Left lung (tissue), 14 donors: ENCODE measurements at places on chromosomes 11 and 22. TPM values are rescaled to one million over a fixed set of nuclear protein-coding genes. Genes with fewer than 3 reads are reported as not detected.

Gene CCDC73
- not detected for total RNA-seq

DNA sequence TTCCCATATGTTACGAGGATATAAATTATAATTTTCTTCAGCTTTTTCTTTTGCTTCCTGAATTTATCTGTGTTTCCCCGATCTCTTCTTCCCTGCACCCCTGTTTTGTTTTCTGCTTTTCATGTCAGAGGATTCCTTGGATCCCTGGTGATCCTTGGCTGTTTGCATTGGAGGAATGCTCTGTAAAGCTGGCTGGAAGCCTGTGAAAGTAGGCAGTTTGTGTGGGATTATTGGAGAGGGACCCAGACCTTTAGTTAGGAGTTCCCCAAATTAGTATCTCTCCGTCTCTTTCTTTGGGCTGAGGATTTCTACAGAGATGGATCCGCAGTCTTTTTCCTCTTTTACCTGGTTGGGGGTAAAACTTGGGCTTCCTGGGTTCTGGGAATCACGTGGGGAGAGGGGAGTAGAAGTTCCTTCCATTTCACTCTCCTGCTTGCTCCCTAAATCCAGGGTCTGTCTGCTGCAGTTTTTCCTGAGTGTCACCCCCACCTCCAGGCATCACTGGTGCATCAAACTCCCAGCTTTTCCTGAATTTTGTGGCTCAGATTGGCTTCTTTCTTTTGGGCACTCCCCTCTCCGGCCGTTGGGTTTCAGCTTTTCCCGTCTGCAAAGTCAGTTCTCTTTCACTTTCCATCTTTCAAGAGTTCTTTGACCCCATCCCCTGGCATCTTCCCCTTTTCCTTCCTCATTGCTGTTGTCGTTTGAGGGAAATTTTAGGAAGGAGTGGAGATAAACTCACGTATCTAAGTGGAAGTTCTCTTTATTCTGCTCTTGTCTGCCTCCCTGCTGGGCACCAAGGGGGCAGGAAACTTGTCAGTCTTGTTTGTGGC is 79.1 kb upstream of the ALX4 start:
- H3K4me3 ChIP-seq: no peak overlapping the region
- H3K27me3 ChIP-seq: peaks cover 15% of the 10 kb centered on the region
- H3K4me1 ChIP-seq: no peaks in the 10 kb centered on the region
- no peak overlapping the region for H3K27ac ChIP-seq
- DNase-seq: no peak

Gene GLB1L2
- 10.3 TPM for total RNA-seq

GRCh38 chr22:26671317-26672059 is 14.1 kb downstream of the MIAT start:
- H3K27ac ChIP-seq: peak overlapping the region; percentile 94
- H3K36me3 ChIP-seq: no peaks in the 10 kb centered on the region
- H3K4me3 ChIP-seq: no peak overlapping the region
- no peaks in the 10 kb centered on the region for H3K27me3 ChIP-seq

- no peaks in the 10 kb centered on the region for H3K27me3 ChIP-seq
- no peak for DNase-seq
- H3K27ac ChIP-seq: no peak overlapping the region
- H3K4me1 ChIP-seq: peaks cover 4% of the 10 kb centered on the region
Observed at GRCh38 chr11:74826901-74827300, 78.3 kb downstream of the RNF169 start.

DNA sequence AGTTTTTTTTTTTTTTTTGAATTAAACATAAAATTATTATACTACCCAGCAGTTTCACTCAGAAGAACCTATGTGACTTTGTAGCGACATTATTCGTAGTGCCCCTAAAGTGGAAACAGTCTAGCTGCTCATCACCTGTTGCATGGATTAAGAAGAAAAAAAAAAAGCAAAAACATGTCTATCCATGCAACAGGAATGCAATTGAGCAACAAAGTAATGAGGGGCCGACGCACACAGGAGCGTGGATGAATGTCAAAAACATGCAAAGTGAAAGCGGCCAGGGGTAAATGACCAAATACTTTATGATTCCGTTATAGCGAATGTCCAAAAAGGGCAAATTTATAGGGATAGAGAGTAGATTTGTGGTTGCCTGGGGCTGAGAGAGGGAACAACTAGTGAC is 16.3 kb downstream of the MYO18B start:
- H3K4me3 ChIP-seq: no peak overlapping the region
- no peak overlapping the region for H3K27ac ChIP-seq
- peaks cover 5% of the 10 kb centered on the region for H3K27me3 ChIP-seq
- DNase-seq: no peak
- peaks cover 9% of the 10 kb centered on the region for H3K4me1 ChIP-seq

DNA sequence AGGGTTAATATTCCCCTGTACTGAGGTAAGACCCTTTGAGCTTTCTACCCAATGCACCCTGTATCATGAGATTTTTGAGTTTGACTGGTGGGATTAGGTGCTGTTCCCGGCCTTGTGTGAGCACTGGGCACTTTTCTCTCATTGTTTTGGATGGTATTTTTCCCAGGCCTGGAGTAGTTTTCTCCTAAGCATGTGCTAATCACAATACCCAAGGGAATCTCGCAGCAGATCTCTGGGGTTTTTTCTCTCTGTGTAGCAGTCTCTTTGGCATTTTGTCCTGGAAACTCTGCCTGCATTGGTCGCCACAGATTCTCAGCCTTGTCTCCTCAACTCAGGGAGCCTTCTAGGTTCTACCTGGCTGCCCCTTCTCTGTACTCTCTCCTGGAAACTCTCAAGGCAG is 19.9 kb downstream of the IGHMBP2 start:
- no peaks in the 10 kb centered on the region for H3K27me3 ChIP-seq
- no peak overlapping the region for H3K4me3 ChIP-seq
- no peak for DNase-seq
- H3K4me1 ChIP-seq: peaks cover 18% of the 10 kb centered on the region
- no peaks in the 10 kb centered on the region for H3K36me3 ChIP-seq
- no peak overlapping the region for H3K27ac ChIP-seq

- H3K4me3 ChIP-seq: no peak overlapping the region
- H3K27ac ChIP-seq: no peak overlapping the region
- no peaks in the 10 kb centered on the region for H3K4me1 ChIP-seq
- no peak for DNase-seq
- H3K27me3 ChIP-seq: no peaks in the 10 kb centered on the region
Observed at GRCh38 chr22:44491269-44492035, 6.6 kb downstream of the RTL6 start.

DNA sequence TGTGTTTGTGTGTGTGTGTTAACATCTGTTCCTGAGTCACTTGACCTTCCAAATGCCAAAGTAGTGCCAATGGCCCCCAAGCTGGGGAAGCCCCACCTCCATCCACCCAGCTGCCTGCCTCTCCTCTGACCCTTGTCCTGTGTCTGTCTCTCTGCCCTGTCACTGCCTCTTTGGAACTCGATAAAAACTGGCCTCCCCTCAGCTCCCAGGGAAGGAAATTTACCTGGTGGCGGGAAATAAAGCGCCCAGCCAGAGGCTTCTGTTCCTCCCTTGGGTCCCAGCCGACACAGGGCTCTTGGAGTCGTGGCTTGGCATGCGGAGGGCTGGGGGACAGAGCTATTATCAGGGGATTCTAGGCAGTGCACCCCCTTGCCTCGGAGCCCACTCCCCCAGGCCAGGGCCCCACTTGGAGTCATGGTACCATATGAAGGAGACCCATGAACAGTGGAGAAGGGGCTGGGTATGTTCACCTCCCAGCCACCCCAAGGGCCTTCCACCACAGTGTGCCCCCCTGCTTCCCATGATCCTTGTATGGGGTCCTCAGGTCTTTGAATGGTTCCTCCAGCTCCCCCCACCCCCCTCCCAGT is 6.2 kb downstream of the KCNC1 start:
- no peak overlapping the region for H3K27ac ChIP-seq
- no peaks in the 10 kb centered on the region for H3K4me1 ChIP-seq
- no peak overlapping the region for H3K4me3 ChIP-seq
- H3K27me3 ChIP-seq: peaks cover 26% of the 10 kb centered on the region
- no peaks in the 10 kb centered on the region for H3K36me3 ChIP-seq

- H3K4me1 ChIP-seq: no peaks in the 10 kb centered on the region
- no peak overlapping the region for H3K4me3 ChIP-seq
- no peak for DNase-seq
- no peak overlapping the region for H3K27ac ChIP-seq
Observed at GRCh38 chr11:25441421-25441820, 890.5 kb upstream of the ANO3 start.

DNA sequence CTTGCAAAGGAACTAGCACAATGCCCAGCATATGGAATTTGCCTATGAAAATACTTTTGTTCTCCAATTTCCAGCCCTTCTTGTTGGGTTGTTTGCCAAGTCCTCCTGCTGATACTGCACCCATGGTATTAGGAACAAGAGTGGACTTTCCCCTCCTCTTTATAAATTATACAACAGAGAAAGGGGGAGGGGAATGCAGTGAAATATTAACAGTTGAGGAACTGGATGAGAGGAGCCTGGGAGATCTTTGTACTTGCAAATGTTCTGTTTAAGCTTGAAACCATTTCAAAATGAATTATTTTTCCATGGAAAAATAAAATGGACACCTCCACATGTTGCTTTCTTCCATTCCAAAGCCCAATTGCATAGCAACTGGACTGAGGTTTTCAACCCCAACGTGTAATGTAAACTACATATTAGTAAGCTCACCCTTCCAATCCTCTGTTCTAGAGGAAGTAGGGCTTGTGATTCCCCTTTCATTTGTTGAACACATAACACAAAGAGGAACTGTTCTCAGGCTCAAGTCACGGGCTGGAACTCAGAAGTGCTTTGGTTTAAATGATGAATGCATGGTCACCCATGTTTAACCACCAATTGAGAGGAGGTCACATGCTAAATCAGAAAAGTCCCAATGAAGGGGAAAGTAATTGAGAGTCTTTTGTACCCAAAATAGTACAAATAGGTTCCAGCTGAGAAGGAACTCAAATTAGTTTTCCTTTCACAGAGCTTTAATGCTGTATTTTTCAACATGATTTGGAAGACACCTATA is 66.2 kb upstream of the ZC3H12C start:
- H3K27me3 ChIP-seq: no peaks in the 10 kb centered on the region
- H3K36me3 ChIP-seq: no peaks in the 10 kb centered on the region
- H3K27ac ChIP-seq: no peak overlapping the region
- H3K4me1 ChIP-seq: no peaks in the 10 kb centered on the region
- no peak overlapping the region for H3K4me3 ChIP-seq

DNA sequence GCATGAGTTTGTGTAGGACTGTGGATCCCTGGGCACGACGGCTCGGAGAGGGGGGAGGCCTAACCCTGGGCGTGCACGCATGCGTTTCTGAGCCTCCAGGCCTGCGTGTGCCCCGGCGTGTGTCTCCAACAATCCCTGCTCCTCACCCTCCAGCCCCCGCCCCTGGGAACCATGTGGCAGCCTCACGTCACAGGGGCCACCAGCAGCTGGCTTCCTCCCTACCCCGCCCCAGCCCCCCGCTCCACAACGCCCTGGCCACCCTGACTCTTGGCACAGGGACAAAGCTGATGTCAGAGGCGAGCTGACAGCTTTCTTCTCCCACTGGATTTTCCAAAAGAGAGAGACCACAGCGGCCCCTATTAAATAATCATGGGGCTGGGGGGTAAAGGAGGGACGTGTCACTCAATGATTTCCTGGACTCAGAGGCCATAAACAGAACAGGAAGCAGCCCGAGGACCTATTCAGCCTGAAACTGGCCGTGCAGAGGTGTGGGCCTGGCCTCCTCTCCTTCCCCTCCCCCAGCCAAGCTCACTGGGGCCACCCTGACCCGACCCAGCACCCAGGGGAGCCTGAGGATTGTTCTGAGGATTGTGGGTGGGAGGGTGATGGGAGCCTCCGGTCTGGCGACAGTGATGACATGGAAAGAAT is 6.8 kb upstream of the LIF start:
- no peaks in the 10 kb centered on the region for H3K27me3 ChIP-seq
- H3K27ac ChIP-seq: no peak overlapping the region
- H3K4me3 ChIP-seq: no peak overlapping the region
- no peaks in the 10 kb centered on the region for H3K36me3 ChIP-seq
- peaks cover 54% of the 10 kb centered on the region for H3K4me1 ChIP-seq
- DNase-seq: no peak

Gene C11orf42
- not detected for total RNA-seq

Gene MEI1
- 7.9 TPM for total RNA-seq

GRCh38 chr22:43829904-43830851 is 18.1 kb upstream of the EFCAB6 start:
- no peaks in the 10 kb centered on the region for H3K27me3 ChIP-seq
- H3K4me3 ChIP-seq: no peak overlapping the region
- peaks cover 7% of the 10 kb centered on the region for H3K4me1 ChIP-seq
- H3K27ac ChIP-seq: peak overlapping the region; percentile 33
- DNase-seq: peak; percentile 60

- H3K4me3 ChIP-seq: no peak overlapping the region
- peaks cover under 1% of the 10 kb centered on the region for H3K27me3 ChIP-seq
- no peak overlapping the region for H3K27ac ChIP-seq
Observed at GRCh38 chr11:126583101-126583500, 227.6 kb downstream of the ST3GAL4 start.

DNA sequence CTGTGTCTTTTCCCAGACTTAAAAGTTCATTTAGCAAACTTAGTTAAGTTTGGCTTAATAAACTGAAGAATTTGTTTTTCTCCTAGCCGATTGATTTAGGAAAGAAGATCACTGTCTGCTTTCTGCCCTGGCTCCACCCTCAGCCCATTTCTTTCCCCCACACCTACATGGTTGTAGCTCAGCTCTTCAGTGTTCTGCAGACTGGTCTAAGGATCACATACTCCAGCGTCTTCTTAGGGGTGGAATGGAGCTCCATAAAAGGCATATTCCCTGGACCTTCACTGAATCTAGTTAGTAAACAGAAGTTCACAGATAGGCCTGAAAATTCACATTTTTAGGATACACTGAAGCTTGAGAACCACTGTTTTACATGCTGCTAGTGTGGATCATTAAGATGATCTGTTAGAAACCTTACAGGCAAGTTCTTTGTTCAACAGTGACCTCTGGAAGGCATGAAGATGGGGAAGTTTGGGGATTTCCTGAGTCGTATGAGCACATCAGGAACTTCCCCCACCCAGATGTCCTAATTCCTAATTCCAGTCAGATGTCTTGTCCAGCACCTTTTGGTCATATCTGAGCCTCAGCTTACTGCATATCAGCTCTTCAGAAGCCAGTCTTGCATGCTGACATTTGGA is 16.8 kb downstream of the PIWIL4 start:
- H3K4me3 ChIP-seq: no peak overlapping the region
- no peak for DNase-seq
- H3K27ac ChIP-seq: no peak overlapping the region
- no peaks in the 10 kb centered on the region for H3K4me1 ChIP-seq
- H3K36me3 ChIP-seq: peaks cover 1% of the 10 kb centered on the region
- no peaks in the 10 kb centered on the region for H3K27me3 ChIP-seq
